Smooth muscle cell of the brain vasculature (primary cell): ENCODE measurements at places on chromosomes 3 and 15.

- DNase-seq: no peak
These were observed 59.7 kb downstream of the CCDC33 start for GRCh38 chr15:74295800-74296199.

DNA sequence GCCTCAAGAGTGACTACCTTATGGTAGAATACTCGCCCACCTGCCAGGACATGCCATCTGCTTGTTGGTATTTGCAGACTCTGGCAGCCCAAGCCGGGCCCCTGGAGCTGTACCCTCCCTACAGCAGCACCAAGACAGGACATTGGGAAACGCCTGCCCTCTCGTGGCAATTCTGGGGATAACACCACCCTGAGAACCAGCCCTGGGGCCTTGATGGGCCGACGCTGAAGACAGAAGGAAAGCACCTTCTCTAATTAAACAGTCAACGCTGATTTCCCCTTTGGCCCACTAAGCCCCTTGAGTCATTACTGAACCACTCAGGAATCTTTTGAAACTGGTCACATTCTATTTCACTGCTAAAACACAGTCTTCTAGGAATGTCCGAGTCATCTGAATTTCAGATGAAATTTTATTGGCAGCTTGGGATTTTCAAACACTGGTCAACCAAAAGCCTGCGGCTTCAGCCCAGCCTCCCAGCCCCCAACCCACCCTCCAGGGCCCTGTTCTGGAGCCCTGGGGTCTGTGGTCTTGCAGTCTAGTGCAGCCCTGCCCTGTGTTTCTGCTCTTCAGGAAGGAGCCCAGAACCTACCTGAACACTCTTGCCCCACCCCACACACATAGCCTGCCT, 91.3 kb downstream of the TMEM266 start:
- DNase-seq: peak; percentile 23

DNA sequence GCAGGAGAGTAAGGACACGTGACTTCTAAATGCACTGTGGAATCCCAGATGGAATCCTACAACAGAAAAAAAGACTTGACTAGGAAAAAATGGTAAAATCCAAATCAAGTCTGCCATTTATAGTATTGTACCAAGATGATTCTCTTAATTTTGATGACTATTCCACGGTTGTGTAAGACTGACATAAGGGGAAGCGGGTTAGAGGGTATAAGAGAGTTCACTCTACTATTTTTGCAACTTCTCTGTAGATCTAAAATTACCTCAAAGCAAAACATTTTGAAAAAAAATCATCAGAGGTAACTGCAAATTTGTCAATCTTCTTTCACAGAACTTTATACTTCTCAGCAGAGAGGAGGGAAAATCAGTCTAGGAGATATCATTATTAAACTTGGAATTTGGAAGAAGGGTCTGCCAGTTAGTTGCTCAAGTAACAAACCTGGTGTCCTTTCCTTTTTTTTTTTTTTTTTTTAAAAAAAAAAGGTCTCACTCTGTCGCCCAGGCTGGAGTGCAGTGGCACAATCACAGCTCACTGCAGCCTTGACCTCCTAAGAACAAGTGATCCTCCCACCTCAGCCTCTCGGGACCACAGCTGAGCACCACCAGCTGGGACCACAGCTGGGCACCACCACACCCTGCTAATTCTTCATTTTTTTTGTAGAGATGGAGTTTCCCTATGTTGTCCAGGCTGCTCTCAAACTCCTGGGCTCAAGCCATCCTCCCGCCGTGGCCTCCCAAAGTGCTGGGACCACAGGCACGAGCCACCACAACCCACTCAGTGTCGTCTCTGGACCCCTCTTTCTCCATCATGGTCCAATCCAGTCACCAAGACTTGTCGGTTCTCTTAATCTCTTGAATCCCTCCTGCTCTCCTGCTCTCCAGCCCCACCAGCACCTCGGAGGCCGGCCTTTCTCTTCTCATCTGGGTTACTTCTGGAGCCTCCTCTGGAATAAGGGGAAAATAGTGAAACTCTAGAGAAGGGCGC, 14.9 kb upstream of the HES1 start:
- no peak for DNase-seq

- DNase-seq: no peak
These were observed 35.8 kb downstream of the ARMC8 start for GRCh38 chr3:138222942-138223287.

DNA sequence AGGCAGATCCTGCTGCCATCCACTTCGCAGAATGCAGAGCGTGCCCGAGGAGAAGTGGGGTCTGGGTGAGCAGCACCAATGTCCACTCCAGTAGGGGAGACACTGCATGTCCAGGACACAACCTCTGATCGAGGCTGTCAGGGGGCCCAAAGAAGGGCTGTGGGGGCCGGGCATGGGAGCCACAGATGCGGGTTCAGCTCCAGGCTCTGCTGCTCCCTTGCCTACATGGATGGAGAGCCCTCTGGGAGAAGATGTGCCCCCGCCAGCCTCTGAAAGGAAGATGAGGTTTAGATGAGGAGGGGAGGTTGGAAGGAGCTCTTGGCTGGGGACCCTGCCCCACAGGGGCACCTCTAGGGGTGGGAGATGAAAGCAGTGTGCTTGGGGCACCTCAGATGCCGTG, 75.4 kb downstream of the KLF13 start:
- no peak for DNase-seq

- peak; percentile 82 for DNase-seq
These were observed 63.7 kb downstream of the LRCH3 start for GRCh38 chr3:197854596-197855343.

GRCh38 chr3:414063-414462, 217.5 kb downstream of the CHL1 start:
- no peak for DNase-seq

GRCh38 chr15:89822951-89823711, 8.5 kb upstream of the ANPEP start:
- no peak for DNase-seq

DNA sequence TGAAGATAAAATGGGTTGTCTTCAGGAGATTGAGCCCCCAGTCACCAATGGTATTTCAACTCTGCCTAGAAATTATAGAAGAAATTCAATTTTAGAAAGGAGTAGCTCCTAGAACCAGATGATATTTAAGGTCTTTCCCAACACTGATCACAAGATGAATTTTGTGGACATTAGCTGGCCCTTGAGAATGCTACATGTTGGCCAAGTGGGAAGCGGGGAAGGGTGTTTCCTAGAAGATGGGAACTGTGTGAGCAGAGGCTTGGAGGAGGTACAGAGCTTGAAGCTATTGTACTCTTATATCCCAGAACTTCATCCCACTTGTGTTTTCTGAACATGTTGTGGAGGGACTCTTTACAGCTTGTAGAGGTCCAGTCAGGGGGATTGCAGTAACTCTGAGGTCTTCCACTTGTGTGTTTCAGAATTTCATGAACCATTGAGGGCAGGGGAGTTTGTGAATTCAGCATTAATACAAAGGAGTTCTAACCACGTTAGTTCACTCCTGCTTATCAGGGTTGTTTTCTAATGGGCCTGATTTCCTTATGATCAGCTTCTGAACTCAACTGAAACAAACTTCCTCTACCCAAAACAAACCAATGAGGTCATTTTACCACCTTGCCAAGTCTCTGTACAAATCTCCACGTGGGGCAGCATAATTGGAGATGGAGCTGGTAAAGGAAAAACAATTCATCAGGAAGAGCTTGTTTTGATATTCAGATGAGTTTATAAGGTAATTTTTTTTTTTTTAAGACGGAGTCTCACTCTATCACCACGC, 152.6 kb upstream of the TPM1 start:
- no peak for DNase-seq

GRCh38 chr15:78389738-78390137, 48.3 kb upstream of the IREB2 start:
- DNase-seq: no peak

DNA sequence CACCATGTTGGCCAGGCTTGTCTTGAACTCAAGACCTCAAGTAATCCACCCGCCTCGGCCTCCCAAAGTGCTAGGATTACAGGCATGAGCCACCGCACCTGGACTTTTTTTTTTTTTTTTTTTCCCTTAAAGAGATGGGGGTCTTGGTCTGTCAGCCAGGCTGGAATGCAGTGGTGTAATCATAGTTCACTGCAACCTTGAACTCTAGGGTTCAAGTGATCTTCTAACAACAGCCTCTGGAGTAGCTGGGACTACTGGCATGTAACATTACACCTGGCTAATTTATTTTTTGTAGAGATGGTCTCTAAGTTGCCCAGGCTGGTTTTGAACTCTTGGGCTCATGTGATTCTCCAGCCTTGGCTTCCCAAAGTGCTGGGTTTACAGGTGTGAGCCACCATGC, 81.6 kb downstream of the ANKRD28 start:
- DNase-seq: no peak

DNA sequence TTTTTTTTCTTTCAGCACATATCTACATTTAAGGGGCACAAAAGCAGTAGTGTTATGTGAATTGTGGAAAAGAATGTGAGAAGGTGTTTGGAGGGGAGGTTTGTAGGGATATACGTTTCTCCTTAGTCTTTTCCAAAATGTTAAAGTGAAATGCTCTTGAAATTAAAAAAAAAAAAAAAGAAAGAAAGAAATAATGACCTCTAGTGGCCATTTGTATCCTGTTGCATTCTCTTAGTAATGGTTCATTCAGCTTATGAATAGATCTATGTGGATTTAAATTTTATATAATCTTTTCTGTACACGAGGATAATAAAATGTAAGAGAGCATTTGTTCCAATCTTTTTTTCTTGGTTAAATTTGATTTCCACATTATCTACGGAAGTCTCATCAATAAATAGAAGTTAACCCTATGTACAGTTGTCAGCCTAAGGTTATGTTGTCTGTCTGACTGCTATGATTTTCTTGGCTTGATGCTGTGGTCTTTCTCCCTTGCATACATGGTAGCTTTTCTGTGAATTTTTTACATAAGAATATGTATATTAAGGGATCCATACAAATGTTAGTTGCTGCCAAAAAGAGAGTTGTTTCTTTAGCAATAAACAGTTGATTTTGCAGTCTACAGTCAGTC, 1.7 kb downstream of the P2RY13 start:
- DNase-seq: no peak

DNA sequence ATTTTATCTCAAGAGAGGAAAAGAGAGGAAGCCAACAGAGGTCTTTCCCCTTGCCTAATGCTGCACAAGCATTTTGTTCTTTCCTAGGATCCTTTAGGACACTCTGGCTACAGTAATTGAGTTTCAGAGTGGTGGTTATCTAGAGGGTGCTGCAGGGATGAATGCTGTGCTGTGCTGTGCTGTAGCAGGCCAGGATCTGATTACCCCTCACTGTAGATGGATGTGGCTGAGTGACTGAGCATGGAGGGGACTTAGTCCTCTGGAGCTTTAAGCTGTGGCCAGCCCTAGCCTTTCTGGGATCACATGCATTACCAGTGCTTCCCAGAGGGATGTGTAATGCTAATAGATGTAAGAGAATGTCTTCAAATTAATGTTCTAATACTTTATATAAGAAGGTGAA, 94.8 kb downstream of the SLC9A9 start:
- DNase-seq: no peak

- DNase-seq: no peak
These were observed 458.3 kb upstream of the ARL6 start for GRCh38 chr3:97306226-97306625.

- DNase-seq: no peak
These were observed 44.7 kb downstream of the SGO1 start for GRCh38 chr3:20141316-20141715.

DNA sequence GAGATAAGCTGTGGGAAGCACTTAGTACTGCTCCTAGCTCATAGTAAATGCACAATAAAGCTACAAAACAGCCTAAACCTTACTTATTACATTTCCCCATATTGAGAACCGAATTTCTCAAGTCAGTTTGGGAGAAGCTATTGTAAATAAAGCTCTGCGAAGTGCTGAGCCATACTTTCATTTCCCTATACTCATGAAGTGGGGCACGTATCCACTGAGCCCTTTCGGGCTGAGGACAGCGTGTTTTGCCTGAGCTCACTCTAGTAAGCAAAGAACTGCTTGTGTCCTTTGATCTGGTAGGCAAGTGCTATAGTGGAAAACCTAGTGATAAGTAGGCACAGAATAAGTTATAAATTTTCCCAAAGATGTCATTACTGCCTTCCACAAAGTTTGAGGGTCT, 165.0 kb downstream of the RSL24D1 start:
- DNase-seq: no peak

DNA sequence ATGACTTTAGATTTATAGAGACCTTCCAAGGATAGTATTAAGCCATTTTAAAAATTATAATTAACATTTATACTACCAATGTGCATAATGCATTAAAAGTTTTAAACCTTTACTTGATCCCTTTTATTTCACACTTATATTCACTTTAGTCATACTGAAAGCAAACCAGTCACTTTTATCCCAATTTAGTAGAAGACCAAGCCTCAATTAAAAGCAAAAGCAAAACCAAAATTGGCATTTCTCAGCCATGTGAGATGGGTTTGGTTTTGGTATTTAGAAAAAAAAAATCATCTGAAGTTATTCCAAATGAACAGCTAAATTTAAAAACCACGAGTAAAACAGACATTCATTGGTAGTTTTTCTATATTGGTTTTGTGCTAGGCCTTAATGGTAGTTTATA, 249.4 kb downstream of the LPP start:
- no peak for DNase-seq

GRCh38 chr3:103657756-103658155, 1222.9 kb downstream of the ZPLD1 start:
- no peak for DNase-seq

- DNase-seq: no peak
These were observed 55.2 kb downstream of the TMOD3 start for GRCh38 chr15:51884517-51885236.

GRCh38 chr3:124832782-124833709, 54.1 kb downstream of the ITGB5 start:
- no peak for DNase-seq

DNA sequence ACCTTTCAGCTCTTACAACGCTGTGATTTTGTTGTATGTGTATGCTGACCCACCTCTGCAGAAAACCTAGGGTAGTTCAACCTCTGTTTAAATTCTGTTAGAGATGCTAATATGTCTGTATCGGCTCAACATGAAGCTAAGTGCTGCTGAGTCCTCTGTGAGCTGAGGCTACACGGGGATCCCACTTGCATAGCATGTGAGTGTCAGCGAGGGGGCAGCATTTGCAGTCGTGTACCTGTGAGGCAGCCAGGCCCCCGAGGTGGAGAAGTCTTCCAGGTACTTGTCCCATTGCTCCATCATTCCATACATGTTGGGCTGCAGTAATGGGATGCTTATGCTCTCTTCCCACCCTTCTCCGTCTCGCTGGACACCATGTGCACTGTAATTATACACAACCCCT, 3.7 kb downstream of the MKRN2OS start:
- DNase-seq: no peak

- DNase-seq: no peak
These were observed 8.7 kb downstream of the DLG1 start for GRCh38 chr3:197289726-197290125.
